Activated CD8-positive, alpha-beta memory T cell treated with anti-CD3 and anti-CD28 coated beads, Interleukin-2, amount 10 ng/mL, durations not matched to agents 7 days and 5 days (primary cell): ENCODE measurements at places on chromosomes 7 and 10. TPM values are rescaled to one million over a fixed set of nuclear protein-coding genes. Genes with fewer than 3 reads are reported as not detected.

The ZNF239 gene
- total RNA-seq: 0.26 TPM

The ZNF107 gene
- total RNA-seq: 17.8 TPM

The CYP2C18 gene
- total RNA-seq: not detected

The GIMAP7 gene
- 49.9 TPM for total RNA-seq

The ADIRF gene
- total RNA-seq: not detected

The FAM180A gene
- total RNA-seq: not detected

The BAIAP2L1 gene
- total RNA-seq: 1.4 TPM

The FEZF1 gene
- total RNA-seq: not detected

The ASIC3 gene
- 3.9 TPM for total RNA-seq

The GSAP gene
- 3.5 TPM for total RNA-seq

The HABP2 gene
- total RNA-seq: not detected

DNA sequence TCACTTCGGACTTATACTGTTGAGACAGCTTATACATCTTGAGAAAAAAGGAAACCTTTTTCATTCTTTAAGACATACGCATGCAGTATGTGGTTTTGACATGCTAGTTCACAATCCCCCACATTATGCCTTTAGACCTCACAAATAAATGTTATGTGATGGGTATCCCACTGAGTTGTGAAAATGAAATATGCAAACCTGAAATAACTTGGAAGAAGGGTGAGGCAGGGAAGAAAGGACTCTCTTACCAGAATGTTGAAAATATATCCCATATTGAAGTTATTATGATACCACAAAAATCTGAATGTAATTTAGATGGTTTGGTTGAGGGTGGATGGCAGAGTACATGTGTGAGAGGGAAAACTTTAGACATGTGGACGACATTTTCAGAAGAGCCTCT is 379.8 kb downstream of the BBS9 start:
- DNase-seq: no peak

DNA sequence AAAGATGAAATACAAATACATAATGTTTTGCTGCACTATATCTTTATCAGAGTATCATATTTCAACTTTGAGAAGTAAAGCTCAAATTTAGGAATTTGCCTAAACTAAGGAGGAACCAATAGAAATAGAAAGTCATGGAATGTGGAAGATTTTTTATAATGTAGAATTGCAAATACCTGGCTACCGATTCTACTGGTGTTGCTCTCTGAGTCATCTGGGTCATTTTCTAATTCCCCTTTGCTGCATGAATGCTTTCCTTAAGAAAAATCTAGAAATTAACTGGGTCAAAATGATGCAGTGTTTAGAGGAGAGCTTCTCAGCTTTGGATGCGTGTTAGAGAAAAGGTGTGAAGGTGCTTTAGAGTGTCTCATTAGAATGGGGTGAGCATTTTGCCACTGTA is 568.9 kb upstream of the ANKRD30A start:
- DNase-seq: no peak

DNA sequence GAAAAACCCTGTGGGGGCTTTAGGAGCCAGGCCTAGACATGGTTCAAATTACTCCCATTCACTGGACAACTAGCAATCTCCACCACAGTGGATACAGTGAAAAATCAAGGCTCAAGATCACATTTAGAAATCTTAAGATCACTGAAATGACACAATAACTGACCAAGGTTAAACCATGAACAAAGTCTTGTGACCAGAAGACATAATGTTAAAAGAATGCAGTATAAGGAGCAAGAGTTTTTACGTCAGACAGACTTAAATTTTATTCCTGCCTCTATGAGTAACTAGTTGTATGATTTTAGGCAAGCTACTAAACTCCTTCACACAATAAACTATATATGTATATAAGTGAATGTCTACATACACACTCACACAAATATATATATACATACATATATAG is 68.5 kb downstream of the MICU1 start:
- no peak for DNase-seq

GRCh38 chr7:29396563-29396962 is 167.1 kb upstream of the PRR15 start:
- DNase-seq: no peak

DNA sequence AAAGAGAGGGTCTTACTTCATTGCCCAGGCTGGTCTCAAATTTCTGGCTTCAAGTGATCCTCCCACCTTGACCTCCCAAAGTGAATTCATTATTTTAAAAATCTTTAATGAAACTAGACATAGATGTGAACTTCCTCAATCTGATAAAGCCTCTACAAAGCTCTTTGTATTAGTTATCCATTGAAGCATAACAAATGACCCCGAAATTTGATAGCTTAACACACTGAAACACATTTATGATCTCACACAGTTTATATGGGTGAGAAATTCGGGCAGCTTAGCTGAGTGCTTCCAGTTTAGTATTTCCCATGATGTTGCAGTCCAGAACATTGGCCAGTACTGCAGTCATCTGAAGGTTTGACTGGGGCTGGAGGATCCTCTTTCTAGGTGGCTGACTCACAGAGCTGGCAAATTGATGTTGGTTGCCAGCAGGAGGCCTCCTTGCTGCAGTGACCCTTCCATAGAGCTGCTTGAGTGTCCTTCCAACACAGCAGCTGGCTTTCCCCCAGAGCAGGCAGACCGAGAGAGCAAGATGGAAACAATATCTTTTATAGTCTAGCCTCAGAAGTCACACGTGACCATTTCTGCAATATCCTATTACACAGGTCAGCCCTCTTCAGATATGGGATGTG is 16.6 kb upstream of the WNT8B start:
- DNase-seq: no peak

- no peak for DNase-seq
Observed at GRCh38 chr7:3412871-3413270, 111.8 kb downstream of the SDK1 start.

DNA sequence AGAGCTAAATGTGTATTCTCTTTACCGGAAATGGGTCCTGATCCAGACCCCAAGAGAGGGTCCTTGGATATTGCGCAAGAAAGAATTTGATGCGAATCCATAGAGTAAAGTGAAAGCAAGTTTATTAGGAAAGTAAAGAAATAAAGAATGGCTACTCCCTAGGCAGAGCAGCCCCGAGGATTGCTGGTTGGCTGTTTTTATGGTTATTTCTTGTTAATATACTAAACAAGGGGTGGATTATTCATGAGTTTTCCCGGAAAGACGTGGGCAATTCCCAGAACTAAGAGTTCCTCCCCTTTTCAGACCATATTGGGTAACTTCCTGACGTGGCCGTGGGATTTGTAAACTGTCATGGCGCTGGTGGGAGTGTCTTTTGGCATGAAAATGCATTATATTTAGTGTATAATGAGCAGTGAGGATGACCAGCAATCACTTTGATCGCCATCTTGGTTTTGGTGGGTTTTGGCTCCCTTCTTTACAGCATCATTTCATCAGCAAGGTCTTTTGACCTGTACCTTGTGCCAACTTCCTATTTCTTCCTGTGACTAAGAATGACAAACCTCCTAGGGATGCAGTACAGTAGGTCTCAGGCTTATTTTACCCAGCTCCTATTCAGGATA is 60.4 kb downstream of the ARL4A start:
- no peak for DNase-seq

- no peak for DNase-seq
Observed at GRCh38 chr10:7547206-7547605, 119.6 kb downstream of the ITIH5 start.

DNA sequence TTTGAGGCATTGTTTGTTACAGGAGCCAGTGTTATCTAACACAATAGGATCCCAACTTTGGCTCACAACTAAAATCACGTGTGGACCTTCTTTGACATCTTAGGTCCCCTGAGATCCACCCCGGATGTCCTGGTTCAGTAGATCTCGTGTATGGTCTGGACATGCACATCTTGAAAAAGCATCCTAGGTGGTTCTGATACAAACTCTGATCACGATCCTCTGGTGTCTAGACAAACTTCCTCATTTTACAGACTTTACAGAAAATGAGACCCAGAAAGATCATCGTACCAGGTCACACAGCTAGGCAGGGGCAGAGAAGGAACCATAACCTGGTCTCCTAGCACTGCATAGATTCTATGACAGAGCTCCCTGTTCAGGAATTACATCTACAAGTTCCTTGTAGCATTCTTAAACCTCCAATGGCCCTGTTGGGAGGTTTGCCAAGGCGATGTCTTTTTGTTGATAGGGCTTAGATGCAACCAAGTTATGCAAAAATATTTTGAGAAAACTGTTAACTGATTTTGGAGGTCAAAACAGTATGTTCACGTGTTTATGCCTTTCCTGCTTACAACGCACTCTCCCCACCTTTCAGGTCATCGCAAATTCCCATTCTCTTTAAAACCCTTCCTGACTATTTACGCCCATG is 30.8 kb upstream of the CHST15 start:
- no peak for DNase-seq

DNA sequence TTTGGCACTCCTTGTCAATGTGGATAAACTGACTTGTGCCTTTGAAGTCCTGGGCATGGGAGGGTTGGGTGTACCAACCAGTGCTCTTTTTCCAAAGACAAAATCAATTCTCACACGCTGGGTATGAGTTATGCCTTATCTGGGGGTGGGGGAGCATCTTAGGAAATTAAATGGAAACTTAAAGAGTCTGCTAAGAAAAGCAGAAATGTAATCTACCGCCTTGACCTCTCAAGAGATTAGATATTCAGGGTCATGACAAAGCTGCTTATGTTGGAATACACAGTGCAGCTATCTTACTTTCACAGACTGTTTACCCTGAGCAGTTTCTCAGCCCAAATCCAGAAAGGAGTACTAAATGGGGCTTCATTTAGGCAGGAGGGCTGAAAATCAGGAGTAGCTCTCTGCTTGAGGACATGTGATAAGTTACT is 2.6 kb downstream of the MEST start:
- DNase-seq: no peak

- no peak for DNase-seq
Observed at GRCh38 chr10:61100887-61101286, 156.9 kb upstream of the RHOBTB1 start.

DNA sequence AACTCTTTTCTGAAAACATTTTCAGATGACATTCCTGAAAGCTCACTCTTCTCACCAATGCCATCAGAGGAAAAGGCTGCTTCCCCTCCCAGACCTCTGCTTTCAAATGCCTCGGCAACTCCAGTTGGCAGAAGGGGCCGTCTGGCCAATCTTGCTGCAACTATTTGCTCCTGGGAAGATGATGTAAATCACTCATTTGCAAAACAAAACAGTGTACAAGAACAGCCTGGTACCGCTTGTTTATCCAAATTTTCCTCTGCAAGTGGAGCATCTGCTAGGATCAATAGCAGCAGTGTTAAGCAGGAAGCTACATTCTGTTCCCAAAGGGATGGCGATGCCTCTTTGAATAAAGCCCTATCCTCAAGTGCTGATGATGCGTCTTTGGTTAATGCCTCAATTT is 16.5 kb downstream of the ANLN start:
- no peak for DNase-seq

GRCh38 chr10:3509355-3509754 is 275.7 kb downstream of the KLF6 start:
- DNase-seq: no peak

DNA sequence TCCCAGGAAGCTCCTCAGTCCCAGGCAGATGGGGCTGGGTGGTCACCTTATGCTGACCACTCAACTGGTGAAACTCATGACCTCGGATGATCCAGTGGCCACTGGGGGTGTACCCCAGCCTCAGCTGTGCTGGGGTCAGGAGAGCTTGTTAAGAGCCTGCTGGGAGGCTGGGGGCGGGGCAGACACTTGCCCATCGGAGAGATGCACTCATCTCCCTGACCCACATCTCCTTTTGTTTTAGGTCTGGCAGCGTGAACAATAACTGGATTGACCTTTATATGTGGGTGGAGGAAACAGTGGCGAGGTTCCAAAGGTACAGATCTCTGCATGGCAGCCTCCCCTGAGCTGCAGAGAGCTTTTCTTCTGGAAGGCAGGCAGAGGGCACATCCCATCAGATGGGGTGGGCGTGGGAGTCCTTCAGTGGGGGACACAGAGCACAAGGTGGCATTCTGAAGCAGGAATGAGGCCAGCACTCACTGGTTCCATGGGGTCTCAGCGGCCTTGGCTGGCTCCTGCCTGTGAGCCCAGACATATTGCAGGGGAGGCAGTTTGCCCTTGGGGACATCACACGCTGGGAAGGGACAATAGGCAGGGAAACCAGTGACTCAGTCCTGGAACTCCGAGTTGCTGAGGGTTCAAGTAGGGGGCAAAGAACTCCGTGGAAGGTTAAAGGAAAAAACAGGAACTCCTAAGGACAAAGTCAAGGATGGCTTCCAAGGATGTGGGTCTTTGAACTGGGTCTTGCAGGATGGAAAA is 5.2 kb downstream of the ANTXRL start:
- DNase-seq: no peak

- DNase-seq: no peak
Observed at GRCh38 chr10:114223066-114223465, 16.0 kb upstream of the VWA2 start.

DNA sequence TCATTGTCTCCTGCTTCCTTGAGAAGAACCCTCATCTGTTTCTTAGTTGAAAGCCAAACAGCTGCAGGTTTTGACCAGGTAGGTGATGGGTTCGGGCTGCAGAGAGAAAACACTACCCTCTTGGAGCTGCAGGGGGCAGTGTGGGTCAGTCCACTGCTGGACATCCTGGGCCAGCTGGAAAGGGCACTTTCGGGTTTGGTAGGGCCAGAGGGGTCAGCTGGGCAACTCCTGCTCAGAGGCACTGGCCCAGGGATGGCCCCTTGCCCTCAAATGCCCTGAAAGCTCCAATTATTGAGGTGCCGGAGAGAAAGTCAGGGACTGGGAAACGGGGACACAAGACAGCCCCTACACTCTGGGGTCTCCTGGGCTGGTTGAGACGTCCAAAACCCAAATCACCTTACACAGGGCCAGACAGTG is 90.7 kb downstream of the MKI67 start:
- peak; percentile 71 for DNase-seq

DNA sequence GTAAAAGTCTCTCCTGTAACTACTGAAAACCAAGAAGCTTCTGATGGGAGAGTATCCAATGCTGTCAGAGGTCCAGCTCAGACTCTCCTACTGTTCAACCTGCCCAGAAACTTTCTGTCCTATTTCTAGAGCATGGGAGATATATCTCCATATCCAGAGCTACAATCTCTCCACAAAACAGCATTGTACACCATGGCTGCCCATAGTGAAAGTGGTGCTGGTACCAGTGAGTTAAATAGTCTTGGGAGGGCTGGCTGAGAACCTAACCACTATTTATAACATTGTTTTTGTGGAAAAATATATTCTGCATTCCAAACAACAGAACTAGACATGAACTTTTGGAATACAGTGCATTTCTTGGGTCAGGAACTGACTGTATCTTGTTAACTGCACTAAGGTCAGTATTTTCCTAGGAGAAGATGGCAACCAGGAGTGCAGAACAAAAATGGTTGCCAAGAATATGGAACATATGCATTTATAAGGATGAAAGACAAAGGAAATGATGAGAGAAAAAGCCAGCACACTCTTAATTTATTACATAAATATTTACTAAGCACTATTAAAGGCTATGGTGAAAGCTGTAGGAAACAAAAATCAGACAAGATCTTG is 91.9 kb downstream of the ZNF438 start:
- no peak for DNase-seq
